ENCODE measurements at places on chromosomes 2 and 18. TPM values are rescaled to one million over a fixed set of nuclear protein-coding genes. Genes with fewer than 3 reads are reported as not detected.

The RASGRP3 gene
- total RNA-seq: 26.4 TPM

The AQP12B gene
- not detected for total RNA-seq

The SNORC gene
- total RNA-seq: 0.71 TPM

The BMP10 gene
- not detected for total RNA-seq

GRCh38 chr2:118902266-118903028 lies 39.5 kb upstream of the MARCO start:
- DNase-seq: no peak

GRCh38 chr2:163778045-163778781 lies 42.4 kb upstream of the FIGN start:
- DNase-seq: peak; percentile 96

- no peak for DNase-seq
These were observed 20.3 kb upstream of the RBBP8 start for GRCh38 chr18:22912835-22913234.

DNA sequence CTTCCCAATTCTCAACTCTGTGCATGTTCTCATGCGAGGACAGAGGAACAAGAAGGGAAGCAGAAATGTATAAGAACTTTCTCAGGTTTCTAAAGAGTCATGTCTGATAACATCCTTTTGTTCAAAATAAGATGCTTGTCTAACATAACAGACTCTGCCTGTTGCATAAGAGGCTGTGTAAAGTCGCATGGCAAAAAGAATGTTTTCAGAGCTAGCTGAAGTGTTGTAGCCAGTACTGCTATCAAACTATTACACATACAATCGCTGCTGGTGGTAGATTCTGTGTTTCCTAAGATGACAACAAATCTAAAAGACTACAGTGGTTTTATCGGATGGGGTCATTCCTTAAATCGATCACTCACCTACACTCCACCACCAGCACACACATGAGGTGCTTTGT lies 487.5 kb downstream of the IRS1 start:
- no peak for DNase-seq

GRCh38 chr2:202635428-202636212 lies 851 bp downstream of the FAM117B start:
- peak; percentile 75 for DNase-seq

DNA sequence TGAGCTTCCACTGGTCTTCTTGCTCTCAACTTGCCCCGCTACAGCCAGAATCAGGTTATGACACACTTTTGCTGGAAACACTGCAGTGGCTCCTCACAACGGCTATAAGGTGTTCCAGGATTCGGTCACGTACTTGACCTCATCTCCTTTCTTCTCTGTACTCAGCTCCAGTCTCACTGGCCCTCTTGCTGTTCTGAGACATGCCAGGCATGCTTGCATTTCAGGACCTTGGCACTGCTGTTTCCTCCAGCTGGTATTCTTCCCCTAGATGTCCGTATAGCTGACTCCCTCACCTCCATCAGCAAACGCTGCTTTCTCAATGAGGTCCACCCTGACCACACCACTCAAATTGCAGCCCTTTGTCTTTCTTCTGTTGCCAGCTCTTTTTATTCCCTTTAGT lies 31.9 kb upstream of the C1GALT1C1L start:
- DNase-seq: no peak

GRCh38 chr2:201057087-201057521 lies 14.4 kb downstream of the HYCC2 start:
- DNase-seq: no peak

- no peak for DNase-seq
These were observed 187.2 kb upstream of the HS6ST1 start for GRCh38 chr2:128505575-128506526.

GRCh38 chr2:128386066-128386465 lies 67.4 kb upstream of the HS6ST1 start:
- DNase-seq: no peak

DNA sequence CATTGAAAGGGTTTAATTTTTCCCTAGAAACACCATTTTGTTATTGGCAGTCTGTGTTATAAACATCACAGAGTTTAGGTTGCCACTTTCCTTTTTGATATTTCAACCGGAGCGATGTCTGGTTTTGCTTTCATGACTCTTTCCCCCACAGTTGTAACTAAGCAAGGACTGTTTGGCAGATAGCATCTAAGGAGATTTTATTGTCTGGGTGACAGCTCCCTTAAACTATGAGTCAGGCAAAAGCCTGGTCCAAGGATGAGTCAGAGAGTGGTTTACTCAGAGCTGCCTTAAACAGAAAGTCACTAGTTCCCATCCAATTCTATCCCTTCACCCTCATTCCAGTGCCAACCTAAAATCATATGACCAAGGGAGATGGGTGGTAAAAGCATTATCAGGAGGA lies 341.6 kb upstream of the VWC2L start:
- peak; percentile 99 for DNase-seq
